ENCODE measurements at places on chromosomes 12 and 14.
A peak's percentile ranks its signal among the peaks of the same experiment; 100 is the strongest.

DNA sequence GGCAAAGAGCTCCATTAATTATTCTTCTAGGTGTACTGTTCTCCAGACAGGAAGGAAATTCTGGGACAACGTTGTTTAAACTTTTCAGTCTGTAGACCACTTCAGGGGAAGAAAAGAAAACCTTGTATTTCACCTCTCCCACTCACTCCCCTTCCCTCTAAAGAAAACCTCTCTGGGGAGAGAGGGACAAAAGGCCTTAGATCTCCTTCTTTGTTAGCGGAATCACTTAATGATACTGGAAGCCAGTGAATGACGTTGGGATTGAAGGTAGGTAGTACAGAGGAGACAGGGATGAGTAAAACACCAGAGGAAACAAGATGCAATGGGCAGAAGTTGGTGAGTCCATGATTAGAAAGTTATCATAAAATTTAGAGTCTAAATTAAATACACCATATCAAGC lies 38.7 kb upstream of the SGPP1 start:
- no peak for DNase-seq

DNA sequence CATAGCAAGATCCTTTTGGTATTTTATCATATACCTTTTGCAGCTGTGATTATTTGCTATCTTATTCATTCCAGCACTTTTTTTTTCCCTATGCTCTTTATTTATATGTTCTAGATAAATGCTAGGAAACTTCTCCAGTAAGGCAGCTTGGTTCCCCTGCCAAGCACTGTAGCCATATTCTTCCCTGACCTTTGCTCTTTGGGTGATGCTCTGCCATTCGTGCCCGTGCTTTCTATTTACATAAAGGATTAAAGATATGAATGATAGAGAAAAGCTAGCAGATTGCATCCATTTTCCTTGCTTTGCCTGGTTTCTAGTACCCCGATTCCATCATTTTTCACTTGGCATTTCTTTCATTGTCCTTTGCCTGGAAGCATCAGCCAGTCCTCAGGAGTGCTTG lies 42.2 kb downstream of the FNTB start:
- DNase-seq = no peak

DNA sequence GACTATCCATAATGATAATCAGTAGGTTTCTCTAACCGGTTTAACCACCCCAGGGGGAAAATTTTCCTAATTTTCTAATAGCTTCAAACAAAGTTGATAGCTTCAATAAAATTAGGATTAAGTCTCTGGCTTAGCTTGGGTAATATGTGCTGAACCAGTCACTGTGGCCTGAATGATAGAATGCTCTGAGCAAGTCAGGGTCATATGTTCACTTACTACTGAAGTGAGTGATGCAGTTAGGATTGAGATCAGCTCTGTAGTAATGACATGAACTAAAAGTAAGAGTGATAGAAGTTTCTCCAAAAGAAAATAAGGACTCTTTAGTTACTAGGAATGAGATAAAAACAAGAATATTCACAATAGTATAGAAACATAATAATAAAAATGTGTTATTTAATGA lies 32.6 kb downstream of the ETNK1 start:
- DNase-seq = no peak

DNA sequence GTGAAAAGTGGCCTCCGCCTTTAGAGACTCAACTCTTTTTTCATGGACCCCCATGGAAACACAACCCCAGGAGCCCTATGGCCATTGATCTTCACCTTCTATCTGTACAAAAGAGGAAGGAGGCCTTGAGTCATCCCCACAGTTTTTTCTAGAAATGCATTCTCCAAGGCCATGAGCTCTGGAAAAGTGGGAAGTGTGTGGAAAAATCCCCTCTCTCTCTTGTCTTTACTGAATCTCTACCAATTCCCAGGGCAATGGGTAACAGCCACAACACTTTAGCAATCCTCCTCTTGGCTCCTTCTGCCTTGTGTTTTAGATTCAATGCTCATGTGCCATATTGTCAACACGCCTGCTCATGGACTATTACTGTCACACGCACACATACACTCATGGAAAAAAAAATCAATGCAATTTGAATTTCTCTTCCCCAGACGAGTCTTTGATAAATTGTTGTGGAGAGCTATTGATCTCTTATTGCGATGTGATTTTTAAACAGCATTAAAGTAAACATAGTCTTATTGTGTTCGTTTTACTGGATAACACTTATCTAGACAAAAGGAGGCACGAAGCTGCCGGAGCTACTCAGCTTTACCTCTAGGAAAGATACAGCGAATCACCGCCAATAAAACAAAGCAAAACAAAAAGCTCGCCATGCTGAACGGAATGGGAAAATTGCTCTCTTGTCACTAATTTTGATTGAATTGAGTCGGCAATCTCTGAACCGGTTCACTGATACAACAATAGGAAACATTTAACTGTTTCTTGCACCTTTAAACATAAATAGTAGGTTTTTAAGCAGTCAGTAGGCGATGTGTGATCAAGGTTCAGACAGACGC lies 260.3 kb downstream of the VRK1 start:
- no peak for DNase-seq

GRCh38 chr12:13073173-13073572 lies 29.0 kb downstream of the FAM234B start:
- no peak for DNase-seq

DNA sequence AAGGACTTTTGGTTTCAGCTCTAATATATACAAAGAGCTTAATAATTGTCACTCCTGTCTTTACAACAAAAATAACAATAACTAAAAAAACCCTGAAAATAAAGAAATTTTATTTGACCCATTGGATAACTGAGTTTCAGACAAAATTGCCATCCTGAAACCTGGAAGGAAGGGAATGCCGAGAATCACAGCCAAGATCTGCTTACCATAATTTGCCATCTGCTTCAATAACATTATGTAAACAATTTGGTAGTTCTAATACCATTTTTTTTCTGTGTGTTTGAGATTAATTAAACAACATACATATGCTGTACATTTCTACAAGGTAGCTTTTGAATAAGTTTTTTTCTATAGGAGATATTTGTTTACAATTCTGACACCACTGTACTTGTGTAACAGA lies 596.3 kb upstream of the MGAT4C start:
- DNase-seq = no peak

- no peak for DNase-seq
These were observed 86.9 kb upstream of the NID2 start for GRCh38 chr14:52155651-52156213.

- DNase-seq = no peak
These were observed 65.3 kb downstream of the FOS start for GRCh38 chr14:75343911-75344310.

DNA sequence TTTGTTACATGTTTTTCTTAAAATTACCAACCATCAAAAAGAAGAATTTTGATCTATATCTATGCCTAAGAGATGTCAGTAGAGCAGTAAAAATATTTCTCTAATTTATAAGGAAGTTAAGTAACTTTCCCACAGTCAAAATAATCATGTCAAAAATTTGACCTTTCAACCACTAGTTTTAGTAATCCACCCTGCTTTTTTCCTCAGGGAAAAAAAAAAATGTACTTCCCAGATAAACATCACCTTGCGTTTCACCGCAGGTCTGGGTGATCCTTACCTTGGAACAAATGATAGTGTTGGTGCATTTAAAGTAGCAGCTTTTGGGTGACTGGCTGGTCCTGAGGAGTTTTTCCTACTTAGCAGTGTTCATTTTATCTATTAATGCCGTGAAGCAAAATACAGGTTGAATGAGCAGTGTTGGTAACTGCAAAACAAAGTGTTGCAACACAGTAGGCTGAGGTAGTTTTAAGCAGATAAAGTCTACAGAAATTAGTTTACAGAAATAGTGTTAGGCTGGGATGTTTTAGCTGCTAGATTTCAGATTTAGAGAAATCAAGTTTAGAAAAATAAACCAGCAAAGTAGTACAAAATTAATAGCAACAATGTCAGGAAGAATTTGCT lies 137.2 kb upstream of the DNM1L start:
- DNase-seq = no peak

DNA sequence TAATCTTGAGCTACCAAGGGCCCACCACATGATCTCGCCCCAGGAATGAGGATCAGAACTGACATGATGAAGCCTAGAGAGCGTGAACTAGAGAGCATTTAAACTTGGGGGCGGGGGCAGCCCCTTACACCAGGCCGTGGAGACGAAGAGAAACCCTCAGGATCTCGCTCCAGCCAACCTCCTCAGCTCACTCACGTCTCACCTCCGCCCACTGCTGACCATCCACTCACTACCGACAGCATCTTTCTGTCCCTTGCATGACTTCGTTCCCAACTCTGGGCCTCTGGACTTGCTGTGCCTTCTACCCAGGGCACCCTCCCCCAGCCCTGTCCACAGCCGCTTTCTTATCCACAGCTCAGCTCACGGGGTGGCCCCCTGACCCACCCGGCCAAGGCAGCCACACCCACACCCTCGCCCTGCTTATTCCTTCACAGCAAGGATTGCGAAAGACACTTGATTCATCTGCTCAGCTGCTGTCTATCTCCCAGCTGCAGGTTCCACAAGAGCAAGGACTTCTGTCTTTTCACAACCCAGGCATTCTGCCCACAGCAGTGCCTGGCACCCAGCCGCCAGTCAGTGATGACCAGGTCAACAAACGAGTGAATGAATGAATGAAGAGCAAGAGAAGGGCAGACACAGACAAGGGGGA lies 6.4 kb downstream of the STX2 start:
- peak; percentile 39 for DNase-seq

DNA sequence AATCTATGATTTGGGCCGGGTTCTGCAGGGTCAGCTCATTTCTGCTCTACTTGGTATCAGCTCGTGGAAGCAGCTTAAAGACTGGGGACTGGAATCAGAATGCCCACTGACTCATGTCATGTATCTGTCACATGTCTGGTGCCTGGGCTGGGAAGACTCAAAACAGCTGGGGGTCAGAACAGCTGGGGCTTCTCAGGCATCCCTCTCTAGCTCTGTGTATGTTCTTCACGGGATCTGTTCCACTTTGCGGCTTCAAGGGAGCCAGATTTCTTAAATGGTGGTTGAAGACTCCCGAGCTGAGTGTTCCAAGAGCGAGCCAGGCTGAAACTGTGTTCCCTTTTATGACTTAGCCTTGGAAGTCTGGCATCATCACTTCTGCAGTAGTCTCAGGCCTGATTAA lies 11.9 kb downstream of the AEBP2 start:
- DNase-seq = no peak

DNA sequence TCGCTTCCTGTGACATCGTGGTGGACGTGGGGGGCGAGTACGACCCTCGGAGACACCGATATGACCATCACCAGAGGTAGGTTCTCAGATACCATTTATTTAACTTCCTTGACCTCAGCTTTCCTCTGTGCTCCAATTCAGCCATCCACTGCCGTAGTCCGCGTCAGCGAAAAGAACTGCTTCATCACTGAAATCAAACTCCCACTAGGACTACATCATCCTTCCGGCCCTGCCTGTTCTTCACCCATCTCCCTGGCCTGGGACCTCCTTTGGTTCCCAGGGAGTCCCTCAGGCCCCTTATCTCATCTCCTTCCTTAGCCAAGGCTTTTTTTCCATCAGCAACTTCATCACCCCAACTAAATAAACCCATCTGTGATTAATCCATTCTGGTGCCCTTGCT lies 692 bp downstream of the MYG1 start:
- DNase-seq = peak; percentile 29

- no peak for DNase-seq
These were observed 138.1 kb upstream of the C14orf180 start for GRCh38 chr14:104441275-104442106.

DNA sequence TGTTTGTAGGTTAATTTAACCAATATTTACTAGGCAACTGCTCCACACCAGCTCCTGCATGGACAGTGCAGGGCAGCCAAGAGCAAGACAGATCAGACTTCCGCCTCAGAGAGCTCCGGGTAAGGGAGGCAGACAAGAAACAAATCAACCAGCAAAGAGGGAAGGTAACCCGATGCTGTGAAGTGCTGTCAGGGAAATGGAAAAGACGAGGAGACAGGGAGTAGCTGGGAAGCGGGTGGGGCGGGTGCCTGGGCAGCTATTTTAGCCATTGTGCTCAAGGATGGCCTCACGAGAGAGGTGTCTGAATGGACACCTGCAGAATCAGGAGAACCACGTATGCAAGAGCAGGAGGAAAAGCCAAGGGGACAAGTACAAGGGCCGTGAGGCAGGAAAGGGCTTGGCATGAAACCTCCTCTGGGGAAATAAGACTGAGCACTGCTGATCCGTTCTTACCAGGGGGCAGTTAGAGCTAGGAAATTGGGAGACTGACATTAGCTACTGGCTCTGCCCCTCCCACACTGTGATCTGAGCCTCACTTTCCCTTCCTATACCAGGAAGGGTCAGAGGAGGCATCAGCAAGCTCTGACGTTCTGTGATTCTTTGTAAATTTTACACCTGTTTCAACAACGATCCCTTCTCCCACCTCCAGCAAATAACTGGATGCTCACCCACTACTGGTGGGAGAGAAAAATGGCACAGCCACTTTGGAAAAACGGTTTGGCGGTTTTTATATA lies 6.5 kb upstream of the TMEM119 start:
- no peak for DNase-seq

GRCh38 chr14:85528080-85528896 lies 1.7 kb upstream of the FLRT2 start:
- DNase-seq = peak; percentile 93

DNA sequence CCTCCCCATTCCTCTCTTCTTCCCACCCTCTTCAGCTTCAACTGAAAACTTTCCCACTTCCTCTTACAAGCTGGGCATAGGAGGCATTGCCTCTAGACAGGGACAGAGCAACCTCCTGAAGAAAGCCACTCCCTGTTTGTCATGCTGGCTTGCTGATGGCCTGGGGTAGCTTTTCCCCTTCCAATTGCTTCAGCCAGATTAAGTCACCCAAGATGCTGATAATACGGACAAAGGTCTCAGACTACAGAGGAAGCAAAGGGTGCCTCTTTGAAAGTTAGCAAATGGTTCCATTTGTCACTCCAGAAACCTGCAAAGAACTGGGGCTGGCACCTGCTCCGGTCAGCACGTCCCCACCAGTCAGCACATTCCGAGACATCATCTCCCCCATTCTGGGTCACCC lies 6.0 kb downstream of the KRT2 start:
- no peak for DNase-seq

GRCh38 chr14:104897330-104898194 lies 27.1 kb upstream of the PLD4 start:
- DNase-seq = no peak

- peak; percentile 92 for DNase-seq
These were observed 60.2 kb upstream of the ATP2B1 start for GRCh38 chr12:89768586-89769482.

Data from astrocyte of the spinal cord (primary cell).